ENCODE measurements at places on chromosomes 6 and 20.
A peak's percentile ranks its signal among the peaks of the same experiment; 100 is the strongest.

- no peak for DNase-seq
These were observed 25.6 kb upstream of the CHMP4B start for GRCh38 chr20:33785503-33785902.

DNA sequence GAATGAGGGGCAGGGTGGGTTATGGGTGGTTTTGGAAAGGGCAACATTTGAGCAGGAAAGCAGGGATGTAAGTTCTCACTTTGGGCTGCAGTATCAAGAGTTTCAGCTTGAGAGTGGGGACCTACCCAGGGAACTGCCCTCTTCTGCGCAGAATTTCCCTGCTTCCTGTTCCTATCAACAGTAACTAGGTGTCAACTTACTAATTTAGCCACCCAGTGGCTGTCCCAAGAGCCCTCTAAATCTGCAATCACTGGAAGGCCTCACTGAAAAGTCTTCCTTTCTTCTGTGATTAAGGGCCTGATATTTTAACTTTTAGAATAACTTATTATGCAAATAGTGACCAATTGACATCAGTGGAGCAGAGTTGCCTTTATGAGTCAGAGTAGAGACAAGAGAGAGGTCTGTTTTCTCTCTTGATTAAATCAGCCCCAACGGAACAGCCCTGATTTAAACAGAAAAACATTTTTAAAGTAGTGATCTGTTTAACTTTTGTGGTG, 118.2 kb upstream of the RIPOR2 start:
- peak; percentile 38 for DNase-seq

DNA sequence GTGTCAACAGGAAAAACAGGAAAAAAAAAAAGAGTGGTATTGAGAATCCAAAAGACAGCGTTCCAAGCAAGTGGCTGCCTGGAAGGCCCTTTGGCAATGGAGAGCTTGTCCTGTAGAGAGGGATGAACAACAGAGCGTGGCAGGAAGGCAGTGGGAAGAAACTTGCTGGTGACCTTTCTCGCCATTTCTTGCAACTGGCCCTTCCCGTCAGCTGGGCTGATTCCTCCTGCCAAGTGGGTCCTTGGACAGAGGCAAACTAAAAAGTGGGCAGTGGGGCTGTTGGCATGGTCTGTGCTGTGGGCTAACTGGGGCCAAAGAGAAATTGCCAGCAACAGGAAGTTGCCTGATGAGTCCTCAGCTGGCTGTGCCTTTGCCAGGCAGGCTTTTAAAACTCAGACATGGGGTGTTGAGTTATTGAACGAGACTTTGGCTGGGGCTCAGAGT, 43.9 kb upstream of the CLDN20 start:
- no peak for DNase-seq

DNA sequence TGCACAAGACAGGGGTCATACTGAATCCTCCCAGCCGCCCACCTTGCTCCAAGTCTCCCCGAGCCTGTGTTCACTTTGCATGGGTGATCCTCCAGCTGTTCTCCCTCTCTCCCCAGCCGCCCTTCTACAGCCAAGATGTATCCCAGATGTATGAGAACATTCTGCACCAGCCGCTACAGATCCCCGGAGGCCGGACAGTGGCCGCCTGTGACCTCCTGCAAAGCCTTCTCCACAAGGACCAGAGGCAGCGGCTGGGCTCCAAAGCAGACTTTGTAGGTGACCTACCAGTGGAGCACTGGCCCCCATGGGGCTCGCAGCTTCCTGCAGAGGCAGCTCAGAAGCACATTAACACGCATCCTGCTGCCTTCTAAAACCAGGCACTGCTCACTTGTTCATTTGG, 14.6 kb upstream of the IFT52 start:
- no peak for DNase-seq

DNA sequence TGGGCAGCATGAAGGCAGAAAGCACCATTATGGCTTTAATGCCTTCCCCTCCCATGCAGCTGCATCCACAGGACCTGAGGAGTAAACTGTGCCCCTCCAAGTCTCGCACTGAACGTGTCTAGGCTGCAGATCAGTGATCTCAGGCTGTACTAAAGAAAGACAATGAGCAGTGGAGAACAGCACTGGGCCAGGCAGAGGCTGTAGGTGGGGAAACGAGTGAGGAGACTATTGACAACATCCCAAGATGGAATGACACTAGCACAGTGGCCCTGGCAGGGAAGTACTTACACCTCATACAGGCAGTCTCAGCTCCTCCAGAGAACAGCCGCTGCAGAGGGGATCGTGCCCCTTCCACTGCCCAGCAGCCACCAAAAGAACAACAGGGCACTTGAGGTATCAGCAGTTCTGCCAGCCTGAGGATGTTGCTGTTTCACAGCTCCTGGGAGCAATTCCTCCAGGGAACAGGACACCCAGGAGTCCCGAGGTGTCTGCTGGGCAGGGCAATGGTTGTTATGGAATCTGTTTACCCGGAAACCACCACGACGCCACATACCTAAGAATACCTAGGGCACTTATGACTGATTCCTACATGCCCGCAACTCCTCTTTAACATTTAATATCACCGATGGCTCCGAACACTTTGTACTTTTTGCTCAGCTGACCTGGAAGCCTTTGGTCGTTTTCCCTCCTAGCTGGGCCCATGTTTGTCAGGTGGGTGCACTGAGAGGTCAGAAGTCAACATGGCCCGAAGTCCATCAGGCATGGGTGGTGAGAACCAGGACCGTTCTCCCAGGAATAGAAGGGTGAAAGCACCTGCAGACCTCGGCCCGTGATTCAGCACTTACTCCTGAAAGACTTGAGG, 79.1 kb downstream of the SLC22A23 start:
- no peak for DNase-seq

DNA sequence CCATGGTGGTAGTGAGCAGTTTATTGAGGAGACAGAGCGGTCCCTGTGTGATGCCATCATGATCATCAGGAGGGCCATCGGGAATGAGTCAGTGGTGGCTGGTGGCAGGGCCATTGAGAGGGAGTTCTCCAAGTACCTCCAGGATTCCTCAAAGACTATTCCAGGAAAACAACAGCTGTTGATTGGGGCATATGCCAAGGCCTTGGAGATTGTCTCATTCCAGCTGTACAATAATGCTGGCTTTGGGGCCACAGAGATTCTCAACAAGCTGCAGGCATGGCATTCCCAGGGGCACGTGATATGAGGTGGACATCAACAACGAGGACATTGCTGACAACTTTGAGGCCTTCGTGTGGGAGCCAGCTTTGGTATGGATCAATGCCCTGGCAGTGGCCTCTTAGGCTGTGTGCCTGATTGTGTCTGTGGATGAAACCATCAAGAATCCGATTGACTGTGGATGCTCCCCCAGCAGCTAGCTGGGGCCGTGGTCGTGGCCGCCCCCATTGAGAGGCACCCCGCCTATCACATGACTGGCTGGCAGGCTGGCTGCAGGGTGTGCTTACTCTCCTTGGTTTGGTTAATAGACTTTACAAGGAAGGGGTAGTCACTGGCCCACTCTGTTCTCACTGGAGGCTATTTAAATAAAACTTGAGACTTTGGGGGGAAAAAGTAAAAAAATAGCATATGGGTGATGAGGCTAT, 16.7 kb downstream of the RAET1E start:
- no peak for DNase-seq

GRCh38 chr20:33465481-33466302, 22.1 kb upstream of the SNTA1 start:
- no peak for DNase-seq

DNA sequence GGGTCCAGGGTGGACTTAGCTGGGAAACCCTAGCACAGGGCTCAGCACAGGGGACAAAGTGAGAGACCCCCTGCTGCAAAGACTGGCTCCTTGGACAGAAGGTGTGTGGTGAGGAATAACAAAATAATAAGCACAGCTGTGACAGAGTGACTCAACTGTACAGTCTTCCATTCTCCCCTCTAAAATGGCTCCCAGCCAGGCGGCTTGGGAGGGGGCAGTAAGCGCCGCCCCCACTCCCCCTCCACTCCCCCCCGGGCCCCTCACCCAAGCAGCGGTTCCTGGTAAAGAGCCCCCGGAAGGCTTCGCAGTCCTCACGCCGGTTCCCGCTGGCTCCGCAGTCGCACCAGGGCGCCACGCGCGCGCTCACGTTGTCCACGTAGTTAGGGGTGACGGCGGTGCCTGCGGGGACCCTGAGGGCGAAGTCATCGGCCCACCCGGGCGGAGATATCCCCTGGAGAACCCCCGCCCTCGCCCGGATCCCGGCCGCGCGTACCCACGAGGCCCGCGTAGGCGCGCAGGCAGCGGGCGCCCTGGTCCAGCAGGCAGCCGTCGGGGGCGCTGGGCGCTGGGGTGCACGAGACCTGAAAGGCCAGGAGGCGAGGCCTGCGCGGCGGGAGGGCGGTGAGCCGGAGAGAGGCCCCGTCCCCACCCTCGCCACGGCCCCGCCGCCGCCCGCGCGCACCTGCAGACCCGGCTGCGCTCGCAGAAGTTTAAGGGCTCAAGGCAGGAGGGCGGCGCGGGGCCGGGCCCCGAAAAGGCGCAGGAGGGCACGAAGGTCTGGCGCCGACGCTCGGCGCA, 2.7 kb downstream of the GFRA4 start:
- DNase-seq, result no peak

- DNase-seq, result no peak
These were observed 61.4 kb downstream of the SYTL3 start for GRCh38 chr6:158711264-158711663.

DNA sequence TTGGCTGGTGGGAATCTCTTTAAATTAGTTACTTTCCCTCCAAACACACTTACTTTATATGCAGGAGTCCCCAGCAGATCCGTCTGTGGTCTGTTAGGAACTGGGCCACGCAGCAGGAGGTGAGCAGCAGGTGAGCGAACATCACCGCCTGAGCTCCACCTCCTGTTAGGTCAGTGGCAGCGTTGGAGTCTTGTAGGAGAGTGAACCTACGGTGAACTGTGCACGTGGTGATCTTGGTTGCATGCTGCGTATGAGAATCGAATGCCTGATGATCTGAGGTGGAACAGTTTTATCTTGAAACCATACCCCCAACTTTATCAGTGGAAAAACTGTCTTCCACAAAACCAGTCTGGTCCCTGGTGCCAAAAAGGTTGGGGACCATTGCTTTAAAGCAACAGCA, 5.0 kb downstream of the SERPINB6 start:
- no peak for DNase-seq

GRCh38 chr20:52318651-52319050, 127.1 kb upstream of the ZFP64 start:
- no peak for DNase-seq

DNA sequence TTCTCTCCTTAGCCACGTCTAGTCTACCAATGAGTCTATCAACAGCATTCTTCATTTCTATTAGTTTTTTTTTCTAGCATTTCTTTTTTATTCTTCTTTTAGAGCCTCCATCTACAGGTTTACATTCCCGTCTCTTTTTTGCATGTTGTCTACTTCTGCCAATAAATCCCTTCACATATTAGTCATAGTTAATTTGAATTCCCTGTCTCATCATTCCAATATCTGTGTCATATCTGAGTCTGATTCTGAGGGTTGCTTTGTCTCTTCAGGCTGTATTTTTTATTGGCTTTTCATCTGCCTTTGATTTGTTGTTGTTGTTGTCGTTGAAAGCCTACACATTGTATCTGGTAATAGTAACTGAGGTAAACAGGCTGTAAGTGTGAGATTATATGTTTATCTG, 104.6 kb downstream of the HMGCLL1 start:
- DNase-seq, result no peak

GRCh38 chr6:143000811-143001210, 55.8 kb upstream of the HIVEP2 start:
- no peak for DNase-seq

DNA sequence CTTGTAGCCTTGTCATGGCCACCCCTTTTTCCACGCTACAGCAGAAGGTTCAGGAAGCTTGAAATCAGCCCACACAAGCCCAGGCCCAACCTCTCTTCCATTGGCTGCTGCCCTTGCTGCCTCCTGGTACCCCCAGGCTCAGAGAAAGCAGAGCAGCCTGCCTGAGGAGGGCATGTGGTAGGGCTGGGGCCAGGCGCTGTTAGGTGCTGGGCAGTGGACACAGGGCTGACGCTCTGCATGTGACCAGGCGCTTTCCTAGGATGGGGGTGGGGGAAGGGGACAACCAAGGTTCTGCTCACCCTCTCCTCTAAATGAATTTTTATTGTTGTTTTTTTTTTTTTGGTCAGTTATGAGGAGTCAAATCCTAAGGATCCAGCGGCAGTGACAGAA, 36.3 kb upstream of the ID1 start:
- no peak for DNase-seq

- no peak for DNase-seq
These were observed 287.1 kb upstream of the PRDM1 start for GRCh38 chr6:105799056-105799455.

DNA sequence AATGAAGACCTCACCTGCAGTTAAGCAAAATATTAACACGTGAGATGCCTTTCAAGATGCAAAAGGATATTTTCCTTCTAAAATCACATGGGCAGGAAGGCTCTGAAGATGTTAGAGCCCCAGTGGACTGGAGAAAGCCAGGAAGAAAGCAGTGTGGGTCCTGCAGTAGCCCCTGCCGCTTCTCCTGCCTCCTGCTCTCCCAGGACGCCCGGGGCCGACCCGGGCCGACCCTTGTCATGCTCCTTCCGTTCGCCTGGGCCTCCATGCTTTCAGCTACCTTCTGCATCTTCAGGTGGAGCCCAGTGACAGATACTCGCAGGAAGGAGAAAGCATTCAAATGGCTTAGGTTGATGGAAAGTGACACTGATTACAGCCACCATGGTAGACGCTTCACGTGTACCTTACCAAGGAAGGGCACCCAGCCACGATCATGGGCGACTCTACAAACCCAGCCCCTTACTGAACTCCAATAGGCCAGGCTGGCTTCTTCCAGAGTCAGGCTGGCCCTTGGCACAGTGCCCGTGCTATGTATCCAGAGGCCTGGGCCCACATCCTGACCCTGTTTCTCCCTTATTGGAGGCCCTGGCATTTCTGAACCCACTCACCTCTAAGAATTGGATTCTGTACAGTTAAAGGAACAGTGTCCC, 69.0 kb downstream of the TCP11 start:
- no peak for DNase-seq

DNA sequence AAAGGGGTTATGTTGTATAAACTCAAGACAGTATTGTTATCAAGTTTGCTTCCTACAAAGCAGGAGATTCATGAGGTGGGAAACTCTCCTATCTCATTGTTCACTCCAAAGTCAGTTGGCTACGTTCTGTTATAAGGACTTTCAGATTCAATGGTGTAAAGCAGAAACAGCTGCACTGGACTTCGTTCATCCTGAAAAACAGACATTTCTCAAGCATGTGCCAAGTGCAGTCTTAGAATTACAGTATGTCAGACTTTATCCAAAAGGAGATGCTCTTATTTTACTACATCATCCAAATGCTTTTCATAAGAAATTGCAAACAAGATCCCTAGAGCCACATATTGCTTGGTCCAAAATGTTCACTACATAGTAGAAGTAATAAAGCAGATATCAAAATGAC, 14.9 kb downstream of the COL21A1 start:
- no peak for DNase-seq
